ENCODE measurements at places on chromosomes 1 and 21.

GRCh38 chr1:96515430-96515829 lies 206.2 kb upstream of the PTBP2 start:
- no peak for DNase-seq

DNA sequence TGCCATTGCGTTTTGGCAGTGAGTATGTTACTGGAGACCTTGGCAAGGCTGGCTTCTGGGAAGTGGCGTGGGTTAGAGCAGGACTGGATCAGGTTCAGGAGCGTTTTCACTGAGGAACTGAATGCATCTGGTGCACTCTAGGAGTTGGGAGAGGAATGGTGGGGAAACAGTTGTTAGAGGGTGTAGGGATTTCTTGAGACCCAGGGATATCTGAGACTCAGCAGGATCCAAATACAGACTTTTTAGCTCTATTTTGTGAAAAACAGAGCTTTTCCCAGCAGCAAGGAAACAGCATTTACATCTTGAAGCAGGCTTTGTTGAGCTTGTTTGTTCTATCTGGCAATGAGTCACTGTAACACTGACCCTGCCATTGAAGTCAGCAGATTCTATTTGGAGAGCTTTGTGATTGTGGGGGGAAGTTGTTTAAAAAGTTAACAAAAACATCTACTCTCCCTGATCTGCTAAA lies 56.9 kb upstream of the NRIP1 start:
- DNase-seq: no peak

DNA sequence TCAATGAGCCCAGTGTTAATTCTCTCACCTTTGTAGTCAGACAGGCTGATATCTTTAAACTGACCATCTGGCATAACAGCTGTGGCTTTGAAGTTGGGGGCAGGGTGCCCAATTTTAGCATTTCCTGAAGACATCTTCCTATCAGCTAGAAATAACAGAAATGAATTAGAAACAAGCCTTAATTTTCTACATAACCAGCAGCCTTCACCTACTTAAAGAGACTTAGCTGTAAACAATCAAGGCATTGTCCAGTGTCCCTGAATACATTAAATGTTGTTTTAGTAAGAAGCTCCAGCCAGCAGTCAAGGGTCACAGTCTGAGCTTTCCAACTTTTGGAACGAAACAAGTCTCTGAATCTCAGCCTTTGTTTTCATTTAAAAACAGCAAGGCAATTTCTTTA lies 2.8 kb downstream of the PRDX1 start:
- no peak for DNase-seq

GRCh38 chr1:8767006-8767405 lies 50.4 kb downstream of the RERE start:
- no peak for DNase-seq

GRCh38 chr1:6672558-6672957 lies 29.1 kb downstream of the DNAJC11 start:
- DNase-seq: no peak

Data from activated naive CD4-positive, alpha-beta T cell treated with Interleukin-2 at 50 U/mL for 16 hours (primary cell).